ENCODE measurements at places on chromosomes 4 and X.

- no peak for DNase-seq
These were observed 231.7 kb upstream of the TAPT1 start for GRCh38 chr4:16457944-16458343.

- no peak for DNase-seq
These were observed 122.3 kb downstream of the TEX13A start for GRCh38 chrX:105098201-105098600.

DNA sequence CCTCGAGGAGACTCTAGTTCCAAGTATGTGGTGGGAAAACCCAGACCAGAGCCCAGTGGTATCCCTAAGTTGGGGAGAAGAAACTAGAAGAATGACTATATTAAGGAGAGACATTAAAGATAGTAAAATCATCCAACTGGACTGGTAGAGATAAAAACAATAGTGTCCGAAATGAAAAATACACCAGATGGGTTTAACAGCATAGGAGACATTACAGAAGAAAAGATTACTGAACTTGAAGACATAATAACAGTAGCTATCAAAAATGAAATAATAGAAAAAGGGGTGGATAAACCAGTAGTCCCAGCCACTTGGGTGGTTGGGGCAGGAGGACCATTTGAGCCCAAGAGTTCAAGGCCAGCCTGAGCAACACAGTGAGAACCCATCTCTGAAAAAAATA, 31.9 kb downstream of the SMIM14 start:
- no peak for DNase-seq

DNA sequence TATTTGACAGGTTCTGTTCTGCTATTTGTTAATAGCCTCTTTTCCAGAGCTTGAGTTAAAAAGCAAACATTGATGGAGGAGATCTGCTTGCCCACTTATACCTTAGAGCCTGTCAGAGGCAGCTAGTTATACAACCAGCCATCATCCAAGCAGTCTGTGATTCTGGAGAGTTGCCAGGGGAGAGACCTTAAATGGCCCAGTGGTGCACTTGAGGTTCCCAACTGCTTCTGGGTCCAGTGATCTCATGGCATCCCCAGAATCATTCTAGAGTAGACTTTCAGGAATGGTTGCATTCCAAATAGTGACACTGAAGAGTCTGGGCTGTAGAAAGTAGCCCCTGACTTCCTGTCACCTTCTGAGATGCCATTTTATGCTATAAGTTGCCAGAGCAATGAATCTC, 160.7 kb downstream of the FHIP1A start:
- DNase-seq: no peak

DNA sequence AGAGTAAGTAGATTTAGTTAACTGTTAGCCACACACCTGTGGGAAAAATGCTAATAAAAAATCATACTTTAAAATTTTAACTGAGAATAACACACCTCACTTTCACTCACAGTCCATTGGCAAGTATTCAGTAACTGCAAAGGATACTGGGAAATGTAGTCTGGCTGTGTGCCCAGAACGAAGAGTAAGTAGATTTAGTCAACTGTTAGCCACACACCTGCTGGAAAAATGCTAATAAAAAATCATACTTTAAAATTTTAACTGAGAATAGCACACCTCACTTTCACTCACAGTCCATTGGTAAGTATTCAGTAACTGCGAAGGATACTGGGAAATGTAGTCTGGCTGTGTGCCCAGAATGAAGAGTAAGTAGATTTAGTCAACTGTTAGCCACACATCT, 178.4 kb upstream of the NWD2 start:
- no peak for DNase-seq

GRCh38 chrX:1465286-1466231, 12.8 kb upstream of the ASMTL start:
- DNase-seq: no peak

GRCh38 chr4:3010998-3011397, 47.6 kb downstream of the GRK4 start:
- no peak for DNase-seq

DNA sequence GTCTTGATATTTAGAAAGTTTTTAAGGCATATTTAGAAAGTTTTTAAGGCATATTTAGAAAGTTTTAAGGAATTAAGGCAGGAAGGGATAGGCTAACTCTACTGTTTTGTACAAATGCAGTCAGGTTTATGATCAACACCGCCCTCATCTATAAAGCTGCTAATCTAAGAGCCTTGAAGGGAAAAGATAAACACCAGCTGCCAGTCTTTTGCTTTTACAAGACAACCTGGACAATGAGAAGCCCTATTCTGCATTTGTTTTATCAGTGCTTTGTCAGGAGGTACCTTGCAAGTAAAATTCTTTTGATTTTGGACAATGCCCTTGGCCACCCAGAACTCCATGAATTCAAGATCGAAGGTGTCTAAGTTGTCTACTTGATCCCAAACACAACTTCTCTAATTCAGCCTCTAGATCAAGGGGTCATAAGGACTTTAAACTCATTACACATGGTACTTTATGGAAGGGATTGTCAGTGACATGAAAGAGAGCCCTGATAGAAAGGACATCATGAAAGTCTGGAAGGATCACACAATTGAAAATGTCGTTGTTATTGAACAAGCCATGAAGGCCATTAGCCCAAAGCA, 39.8 kb downstream of the IL15 start:
- no peak for DNase-seq

DNA sequence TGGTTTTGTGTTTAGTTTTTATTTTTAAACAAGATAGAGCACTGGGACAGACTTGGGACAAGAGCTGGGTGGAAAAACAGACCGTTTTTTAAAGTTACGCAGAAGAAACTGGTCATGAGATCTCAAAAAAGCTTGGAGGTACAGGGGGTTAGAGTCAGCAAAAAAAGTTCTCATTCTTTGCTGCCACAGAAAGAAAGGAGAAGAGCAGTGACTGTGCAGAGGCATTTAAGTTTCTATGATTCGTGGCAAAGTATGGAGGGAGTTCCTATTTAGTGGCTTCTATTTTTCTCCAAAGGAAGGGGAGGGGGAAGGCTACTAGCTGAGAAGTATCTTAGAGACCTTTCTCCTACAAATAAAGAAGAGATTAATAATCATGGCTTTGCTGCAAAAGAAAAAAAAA, 68.3 kb downstream of the MANBA start:
- DNase-seq: no peak

GRCh38 chr4:173478201-173478912, 51.7 kb downstream of the HAND2 start:
- DNase-seq: no peak

GRCh38 chr4:15400981-15401671, 26.7 kb upstream of the C1QTNF7 start:
- no peak for DNase-seq

DNA sequence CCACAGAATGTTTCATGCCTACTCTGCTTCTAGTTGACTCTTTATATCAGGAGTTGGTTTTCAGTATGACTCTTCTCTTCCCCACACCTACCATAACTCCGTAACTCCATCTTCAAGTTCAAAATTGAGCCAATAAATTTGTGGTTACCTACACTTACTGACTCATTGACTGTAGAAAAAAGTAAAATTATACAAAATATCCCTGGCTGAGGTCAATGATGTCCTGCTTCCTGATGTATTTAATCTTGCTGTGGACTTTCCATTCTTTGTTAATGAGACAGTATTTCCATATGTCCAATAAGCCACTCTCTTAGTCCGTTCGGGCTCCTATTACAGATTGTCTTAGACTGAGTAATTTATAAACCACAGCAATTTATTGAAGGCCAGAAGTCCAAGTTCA, 9.9 kb upstream of the NLGN4X start:
- DNase-seq: no peak

DNA sequence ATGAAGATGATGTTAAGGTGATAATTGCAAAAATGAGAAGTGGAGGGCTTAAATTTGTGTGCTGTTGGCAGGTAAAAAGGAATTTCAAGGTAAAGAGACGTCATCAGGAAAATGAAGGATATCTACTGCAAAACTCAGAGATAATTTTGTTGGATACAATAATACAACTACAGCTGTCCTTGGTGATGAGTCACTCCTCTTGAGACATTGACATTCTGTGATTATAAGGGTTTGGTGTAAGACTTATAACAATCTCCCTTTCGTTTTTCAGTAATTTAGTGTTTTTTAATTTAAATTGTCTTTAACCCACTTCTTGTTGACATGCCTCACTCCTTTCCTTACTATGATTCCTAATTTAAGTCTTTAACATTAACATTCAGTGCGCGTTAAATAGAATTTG, 1074.1 kb upstream of the SLIT2 start:
- no peak for DNase-seq

DNA sequence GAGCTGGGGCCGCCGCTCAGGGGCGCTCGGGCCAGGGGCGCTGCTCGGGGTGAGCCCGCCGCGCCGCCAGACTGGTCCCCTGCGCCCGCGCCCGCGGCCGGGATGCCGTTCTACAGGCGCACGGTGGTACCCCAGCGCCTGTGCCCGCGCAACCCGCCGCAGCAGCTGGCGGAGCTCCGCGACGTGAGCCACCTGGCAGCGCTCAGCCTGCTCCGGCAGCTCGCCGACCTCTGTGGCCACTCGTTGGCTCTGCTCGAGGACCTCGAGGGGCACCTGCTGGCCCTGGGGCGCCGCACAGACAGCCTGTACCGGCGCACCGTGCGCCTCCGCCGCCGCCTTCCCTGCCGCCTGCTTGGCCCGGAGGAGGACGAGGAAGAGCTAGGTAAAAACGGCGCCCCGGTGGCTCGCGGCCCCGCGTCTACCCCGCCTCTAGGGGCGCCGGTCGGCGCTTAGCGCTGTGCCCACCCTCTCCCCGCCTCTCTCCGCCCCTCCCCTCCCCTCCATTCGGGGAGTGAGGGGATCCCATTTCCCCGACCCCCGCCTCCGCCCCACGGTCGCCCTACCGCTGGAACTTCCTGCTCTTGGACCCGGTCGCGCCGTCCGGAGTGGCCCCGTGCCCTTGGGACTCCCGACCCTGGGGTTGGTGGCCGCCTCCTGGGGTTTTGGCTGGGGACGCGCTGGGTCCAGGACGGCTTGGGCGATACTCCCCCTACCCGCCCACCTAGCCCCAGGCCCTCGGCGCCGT, 513 bp downstream of the NHSL2 start:
- no peak for DNase-seq

DNA sequence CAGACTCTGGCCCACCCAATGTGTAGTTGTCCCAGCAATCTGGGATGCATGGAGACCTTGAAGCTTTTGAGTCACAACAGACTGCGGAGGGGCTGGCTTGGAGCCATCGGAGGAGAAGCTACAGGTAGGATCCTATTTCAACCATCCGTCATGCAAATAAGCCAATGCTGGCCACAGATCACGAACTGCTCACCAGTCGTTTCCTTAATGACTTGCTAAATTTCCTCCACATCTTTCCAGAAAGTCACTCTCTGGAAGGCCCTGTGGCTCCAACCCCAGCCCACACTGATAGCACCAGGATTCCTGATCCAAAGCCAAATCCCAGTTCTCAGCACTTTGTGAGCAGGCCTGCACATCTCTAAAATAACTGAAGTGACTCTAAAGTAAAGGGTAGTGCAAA, 321.3 kb downstream of the RAB28 start:
- no peak for DNase-seq

GRCh38 chr4:121973816-121974215, 22.0 kb upstream of the TRPC3 start:
- DNase-seq: no peak

DNA sequence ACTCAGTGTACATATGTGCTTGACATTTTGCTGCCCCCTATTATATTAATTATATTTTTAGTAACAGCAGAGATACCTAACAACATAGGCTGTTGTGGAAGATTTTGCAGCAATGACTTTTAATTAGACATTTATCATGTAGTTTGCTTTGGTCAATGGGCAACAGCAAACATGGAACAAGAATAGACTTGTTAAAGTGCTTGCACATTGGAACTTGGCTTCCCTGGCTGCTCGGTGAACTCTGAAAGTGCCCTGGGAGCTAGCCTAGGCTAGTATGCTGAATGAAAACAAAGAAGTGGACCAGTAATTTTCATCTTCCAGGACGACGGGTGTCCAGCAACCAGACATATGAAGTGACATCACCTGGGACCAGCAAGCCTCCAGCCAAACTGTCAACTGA, 1157.1 kb downstream of the ARAP2 start:
- no peak for DNase-seq

Measured in NCI-H187 (cell line).